ENCODE measurements at places on chromosomes 1 and 21. TPM values are rescaled to one million over a fixed set of nuclear protein-coding genes. Genes with fewer than 3 reads are reported as not detected.

ELAPOR1 gene
- 0.75 TPM for total RNA-seq

C1orf87 gene
- total RNA-seq = not detected

FBXO2 gene
- 3.5 TPM for total RNA-seq

EVI5 gene
- total RNA-seq = 37.7 TPM

BSND gene
- not detected for total RNA-seq

ZSWIM5 gene
- total RNA-seq = 4.4 TPM

POGZ gene
- total RNA-seq = 175 TPM

DNM3 gene
- 7.9 TPM for total RNA-seq

LCE3D gene
- total RNA-seq = not detected

RNPEP gene
- 57.1 TPM for total RNA-seq

TRIM63 gene
- 0.49 TPM for total RNA-seq

TACSTD2 gene
- total RNA-seq = 549 TPM

MPZ gene
- 3.1 TPM for total RNA-seq

SYT6 gene
- total RNA-seq = 0.47 TPM

BGLAP gene
- 2.2 TPM for total RNA-seq

IL19 gene
- total RNA-seq = not detected

SPATA46 gene
- not detected for total RNA-seq

LCE1A gene
- total RNA-seq = not detected

KCNJ9 gene
- total RNA-seq = not detected

RNU1-1 gene
- total RNA-seq = 1,626 TPM

BRDT gene
- total RNA-seq = not detected

CSDE1 gene
- 612 TPM for total RNA-seq

SLC16A4 gene
- 3.3 TPM for total RNA-seq

MEX3A gene
- 1.2 TPM for total RNA-seq

LINGO4 gene
- total RNA-seq = 0.31 TPM

FCGR2B gene
- 11.6 TPM for total RNA-seq

TTC39A gene
- total RNA-seq = 36.3 TPM

ALG14 gene
- 12.6 TPM for total RNA-seq

DISP3 gene
- 0.34 TPM for total RNA-seq

CD84 gene
- 7.7 TPM for total RNA-seq

FAM131C gene
- 0.60 TPM for total RNA-seq

ADGRB2 gene
- 7.5 TPM for total RNA-seq

AKR7A3 gene
- total RNA-seq = 1.8 TPM

FCRL4 gene
- not detected for total RNA-seq

ATP6V1G3 gene
- not detected for total RNA-seq
